Activated CD4-positive, CD25-positive, alpha-beta regulatory T cell treated with anti-CD3 and anti-CD28 coated beads, Interleukin-2, amount 50 U/mL, for 72 hours (primary cell): ENCODE measurements at places on chromosomes 7 and 10.

GRCh38 chr7:134593530-134594392 is 44.9 kb downstream of the AKR1B15 start:
- DNase-seq: no peak

GRCh38 chr7:124754576-124755268 is 10.9 kb downstream of the GPR37 start:
- DNase-seq: no peak

- DNase-seq: no peak
These were observed 2.1 kb downstream of the SLC4A2 start for GRCh38 chr7:151061213-151062110.

DNA sequence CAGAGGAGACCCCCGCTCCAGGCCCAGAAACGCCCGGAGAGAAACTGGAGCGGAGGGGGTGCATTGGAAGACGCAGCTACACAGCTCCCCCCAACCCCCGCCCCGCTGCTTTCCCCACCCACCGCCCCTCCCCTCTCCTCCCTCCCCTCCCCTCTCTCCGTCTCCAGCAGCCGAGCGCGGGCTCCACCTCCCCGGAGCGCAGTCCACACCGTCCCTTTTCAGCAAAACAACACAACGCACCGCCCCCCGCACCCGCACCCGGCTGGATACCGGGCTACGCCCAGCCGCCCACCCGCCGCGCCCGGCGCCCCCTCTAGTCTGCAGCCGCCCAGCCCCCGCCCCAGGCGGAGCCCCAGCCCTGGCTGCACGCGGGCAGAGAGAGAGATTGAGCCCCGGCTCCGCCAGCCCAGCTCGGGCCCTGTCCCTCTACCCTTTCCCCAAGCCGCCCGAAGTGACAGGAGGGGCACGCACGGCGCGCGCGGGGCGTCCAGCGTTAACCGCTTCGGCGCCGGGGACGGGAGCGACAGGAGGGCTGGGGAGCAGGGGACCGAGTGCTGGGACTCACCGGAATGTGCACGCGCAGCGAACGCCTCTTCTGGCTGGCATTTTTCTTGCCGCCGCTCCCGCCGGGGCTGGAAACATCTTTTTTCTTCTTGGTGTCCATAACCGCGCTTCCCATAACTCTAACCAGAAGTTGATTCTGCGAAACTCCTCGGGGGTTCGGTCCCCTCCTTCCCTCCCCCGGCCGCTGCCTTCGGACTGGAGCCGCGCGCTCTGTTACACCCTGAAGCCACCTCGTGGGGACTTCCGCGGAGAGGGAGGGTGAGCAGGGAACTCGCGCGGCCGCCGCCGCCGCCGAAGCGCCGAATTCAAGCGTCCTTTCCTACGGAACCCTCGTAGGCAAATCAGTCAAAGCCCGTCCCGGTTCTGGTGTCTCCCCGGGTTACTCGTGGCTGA is 695 bp downstream of the PRKAG2 start:
- DNase-seq: peak; percentile 65

DNA sequence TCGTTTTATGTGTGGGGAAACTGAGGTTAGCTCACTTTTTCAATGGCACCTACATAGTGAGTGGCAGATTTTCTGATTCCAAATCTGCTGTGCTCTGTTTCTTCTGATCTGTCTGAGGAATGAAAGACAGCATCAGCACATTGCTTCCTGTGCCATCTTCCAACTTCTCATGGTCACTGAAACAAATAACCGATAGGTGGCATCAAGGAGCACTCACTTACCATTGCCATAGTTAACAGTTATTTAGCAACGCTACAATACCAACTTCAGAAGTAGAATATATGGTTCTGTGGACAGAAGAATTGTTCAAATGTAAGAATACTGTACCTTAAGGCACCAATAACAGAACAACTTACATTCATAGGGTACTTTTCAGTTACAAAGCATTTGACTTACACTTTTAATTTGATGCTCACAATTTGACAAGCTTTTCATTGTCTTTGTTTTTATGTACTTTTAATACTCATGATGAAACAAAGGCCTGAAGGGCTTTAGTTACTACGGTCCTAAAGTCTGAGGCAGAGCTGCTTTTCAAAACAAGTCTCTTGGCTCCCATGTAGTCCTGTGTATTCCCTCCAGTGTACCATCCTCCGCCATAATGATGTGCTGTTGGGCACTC is 228.9 kb upstream of the TCF7L2 start:
- DNase-seq: no peak

- peak; percentile 52 for DNase-seq
These were observed 2.4 kb downstream of the SFMBT2 start for GRCh38 chr10:7408291-7409044.

DNA sequence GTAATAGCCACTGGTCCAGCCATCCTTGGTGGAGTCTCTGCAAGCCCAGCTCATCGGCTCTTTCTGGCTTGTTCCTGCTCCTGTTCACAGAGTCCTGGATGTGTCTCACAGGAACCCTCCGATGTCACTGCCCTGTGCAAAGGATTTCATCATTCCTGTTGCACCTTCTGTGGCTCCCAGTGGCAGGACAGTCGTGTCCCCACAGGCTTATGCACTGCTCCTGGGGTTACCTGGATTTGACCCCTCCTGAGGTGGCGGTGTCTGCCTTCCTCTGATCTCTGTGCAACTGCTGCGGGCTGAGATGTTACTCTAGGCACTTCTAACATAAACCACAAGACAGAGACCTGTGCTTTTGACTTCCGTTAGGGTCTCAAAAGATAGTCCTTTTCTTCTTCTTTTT is 30.6 kb downstream of the APBB1IP start:
- DNase-seq: no peak

GRCh38 chr10:119449760-119450461 is 92.6 kb downstream of the RGS10 start:
- DNase-seq: no peak

DNA sequence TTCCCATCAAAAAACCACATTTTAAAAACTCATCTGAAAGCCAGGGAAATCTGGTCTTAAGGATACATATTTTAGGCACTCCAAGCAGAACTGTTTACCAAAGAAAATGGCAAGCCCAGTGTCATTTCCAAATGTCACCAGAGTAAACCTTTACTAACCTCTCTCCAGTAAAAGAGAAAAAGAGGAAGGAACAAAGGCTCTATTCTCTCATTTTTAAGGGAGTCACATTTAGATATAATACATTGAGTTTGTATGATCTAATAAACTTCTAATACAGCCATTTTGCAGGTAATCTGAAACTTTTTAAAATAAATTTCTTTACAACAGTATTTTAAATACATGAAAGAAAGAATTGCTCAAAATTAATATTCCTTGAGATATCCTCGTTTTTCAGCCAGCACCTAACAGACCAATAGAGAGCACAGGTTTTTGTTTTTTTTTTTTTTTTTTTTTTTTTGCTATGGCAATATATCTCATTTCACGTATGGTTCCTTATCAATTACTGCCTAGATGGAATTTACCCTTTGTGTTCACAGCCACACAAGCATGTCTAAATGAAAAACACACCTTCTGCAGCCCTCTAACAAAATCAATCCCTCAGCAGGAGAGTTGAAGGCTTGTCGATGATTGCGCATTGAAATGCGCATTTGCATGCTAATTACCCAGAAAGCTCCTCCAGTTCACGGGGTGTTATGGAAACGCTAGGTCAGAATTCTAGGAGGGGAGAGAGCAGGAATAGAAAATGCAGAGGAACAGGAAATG is 39.8 kb upstream of the MSRB2 start:
- DNase-seq: no peak

DNA sequence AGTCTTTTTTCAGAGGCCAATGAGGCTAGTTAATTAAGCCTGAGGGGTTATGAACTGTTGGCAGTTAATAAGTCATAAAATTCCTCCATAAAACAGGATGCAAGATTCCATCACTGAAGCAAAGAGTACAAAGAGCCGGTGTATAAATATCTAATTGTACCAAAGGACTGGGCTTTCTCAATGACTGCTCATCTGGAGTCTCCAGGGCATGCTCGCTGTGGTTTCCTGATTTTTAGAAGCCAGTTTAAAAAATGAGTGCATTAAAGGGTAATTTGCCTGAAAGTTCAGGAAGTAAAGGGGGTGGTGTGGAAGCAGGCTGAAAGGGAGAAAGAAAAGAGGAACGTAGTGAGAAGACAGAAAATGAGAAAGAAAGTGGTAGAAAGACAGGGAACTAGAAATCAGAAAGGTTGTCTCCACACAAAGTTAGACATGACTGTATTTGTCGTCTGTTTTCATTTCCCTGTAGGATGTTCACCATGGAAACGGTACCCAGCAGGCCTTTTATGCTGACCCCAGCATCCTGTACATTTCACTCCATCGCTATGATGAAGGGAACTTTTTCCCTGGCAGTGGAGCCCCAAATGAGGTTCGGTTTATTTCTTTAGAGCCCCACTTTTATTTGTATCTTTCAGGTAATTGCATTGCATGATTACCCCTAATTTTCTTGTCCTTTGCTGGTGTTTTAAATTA is 282.3 kb downstream of the TWIST1 start:
- DNase-seq: no peak

DNA sequence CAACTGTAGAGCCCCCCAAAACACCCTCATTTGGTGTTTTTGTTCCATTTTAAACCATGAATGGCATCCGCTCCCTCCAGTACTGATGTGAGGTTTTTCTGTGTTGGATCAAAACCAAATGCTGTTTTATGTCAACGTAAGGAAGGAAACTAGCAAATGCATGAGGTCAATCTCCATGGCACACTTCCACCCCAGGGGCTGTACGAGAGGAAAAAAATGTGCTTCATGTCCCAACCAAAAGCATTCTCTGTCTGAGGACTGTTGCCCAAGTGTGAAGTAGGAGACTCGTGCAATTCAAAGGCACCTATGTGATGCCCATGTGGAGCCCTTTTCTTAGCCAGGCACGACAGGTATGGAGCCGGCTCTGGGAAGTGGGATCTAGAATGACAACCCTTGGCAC is 180.3 kb upstream of the MKI67 start:
- no peak for DNase-seq

DNA sequence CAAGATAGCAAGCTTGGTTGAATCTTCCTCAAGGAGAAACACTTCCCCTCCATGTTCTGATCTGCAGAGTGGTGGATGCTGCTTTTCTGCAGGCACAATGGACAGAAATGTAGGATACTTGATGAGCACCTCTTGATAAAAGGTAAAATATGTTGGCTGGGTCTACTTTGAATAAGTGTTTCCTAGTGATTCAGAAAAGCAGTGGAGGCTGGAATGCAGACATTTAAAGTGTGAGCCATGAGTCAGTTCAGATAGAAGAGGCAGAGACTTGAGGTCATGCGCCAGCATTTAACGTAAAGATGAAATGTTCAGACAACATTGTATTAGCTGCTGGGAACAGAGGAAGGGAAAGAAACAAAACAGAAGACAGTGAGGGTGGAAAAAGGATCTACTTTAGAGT is 403.1 kb downstream of the ADRA2A start:
- no peak for DNase-seq
